Endodermal cell (in vitro differentiated cells): ENCODE measurements at places on chromosomes 1 and 21. TPM values are rescaled to one million over a fixed set of nuclear protein-coding genes. Genes with fewer than 3 reads are reported as not detected.
A peak's percentile ranks its signal among the peaks of the same experiment; 100 is the strongest.

NBPF4 gene
- not detected in 3 replicates for total RNA-seq

KIF14 gene
- total RNA-seq = 13.5 and 14.7 TPM in 2 replicates

SYCP1 gene
- not detected in 3 replicates for total RNA-seq

FBXO2 gene
- total RNA-seq = 12.7 and 14.1 TPM in 2 replicates

C1orf105 gene
- not detected in 3 replicates for total RNA-seq

PANK4 gene
- 36.4 to 49.5 TPM (median 44.5 TPM) in 3 replicates for total RNA-seq

IVL gene
- not detected in 3 replicates for total RNA-seq

DMBX1 gene
- total RNA-seq = 8.3 to 17.7 TPM (median 16.6 TPM) in 3 replicates

GRCh38 chr1:30117685-30118084 lies 605.7 kb downstream of the MATN1 start:
- no peak for DNase-seq

DNA sequence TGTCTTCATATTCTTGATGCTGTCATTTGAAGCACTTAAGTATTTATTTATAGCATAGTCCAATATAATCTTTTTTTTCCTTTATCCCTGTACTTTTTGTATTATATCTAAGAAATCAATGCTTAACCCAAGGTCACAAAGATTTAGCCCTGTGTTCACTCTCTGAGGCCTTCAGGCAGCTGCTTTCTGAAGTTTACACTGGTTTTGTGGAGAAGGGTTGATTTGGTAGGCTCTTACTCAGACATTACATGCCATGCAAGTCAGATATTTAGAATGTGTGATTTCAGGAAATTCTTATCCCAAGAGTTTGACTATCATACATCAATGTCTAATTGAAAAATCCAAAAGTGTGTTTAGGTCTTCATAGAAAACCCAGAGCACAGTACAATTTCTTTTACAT lies 56.3 kb downstream of the PALMD start:
- DNase-seq = no peak

GRCh38 chr1:204873714-204874113 lies 3.1 kb downstream of the NFASC start:
- no peak for DNase-seq

GRCh38 chr21:25569711-25570110 lies 37.6 kb downstream of the MRPL39 start:
- no peak for DNase-seq

DNA sequence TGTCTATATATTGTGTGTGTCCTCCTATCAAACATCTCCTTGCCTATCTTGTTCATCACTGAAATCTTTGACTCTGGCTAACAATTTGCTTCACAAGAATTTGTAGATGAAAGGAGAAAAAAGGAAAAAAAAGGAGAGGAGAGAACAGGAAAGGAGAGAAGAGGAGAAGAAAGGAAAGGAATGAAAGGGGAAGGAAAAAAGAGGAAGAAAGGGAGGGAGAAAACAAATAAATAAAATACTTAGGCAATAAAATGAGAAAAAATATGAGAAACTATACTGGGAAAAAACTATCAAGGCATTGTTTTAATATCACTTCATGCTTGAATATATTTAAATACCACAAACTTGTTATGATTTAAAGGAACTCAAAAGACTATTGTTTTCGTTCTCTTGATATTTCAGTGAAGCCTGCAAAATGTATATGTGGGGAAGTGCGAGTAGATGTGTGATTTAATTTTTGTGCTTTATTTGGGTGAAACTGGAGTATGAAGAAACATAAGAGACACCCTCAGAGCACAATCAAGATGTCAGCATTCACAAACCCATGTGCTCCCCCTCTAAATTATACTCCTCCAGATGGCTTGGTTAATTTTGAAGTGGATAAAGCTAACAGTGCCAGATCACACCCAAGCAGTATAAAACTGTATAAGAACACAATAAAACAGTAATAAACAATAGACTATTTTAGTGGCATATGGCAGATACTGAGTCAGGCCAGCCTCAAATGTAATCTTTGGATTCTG lies 205.7 kb upstream of the SAMSN1 start:
- DNase-seq = no peak

DNA sequence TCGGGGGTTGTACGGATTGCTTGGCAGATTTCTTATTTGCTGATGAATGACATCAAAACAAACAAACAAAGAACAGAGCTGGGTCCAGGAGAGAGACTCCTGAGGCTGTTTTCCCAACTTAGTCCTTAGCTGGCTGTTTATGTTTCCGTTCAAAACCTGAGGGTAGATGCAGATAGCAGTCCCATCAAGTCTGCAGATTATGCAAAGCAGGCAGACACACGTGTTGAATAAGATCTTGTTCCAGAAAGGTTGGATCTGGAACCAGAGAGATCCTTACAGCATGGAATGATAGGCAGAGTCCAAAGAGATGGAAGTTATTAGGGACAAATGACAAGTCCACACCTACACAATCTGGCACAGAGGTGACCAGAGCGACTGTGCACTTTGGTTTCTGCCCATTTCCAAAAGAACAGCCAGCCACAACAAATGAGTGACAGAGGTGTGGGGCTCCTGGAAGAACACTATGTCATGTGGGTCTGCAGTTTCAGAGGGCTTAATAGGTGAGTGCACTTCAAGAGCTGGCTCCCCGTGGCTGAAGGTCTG lies 65.5 kb downstream of the MAN1C1 start:
- DNase-seq = no peak

GRCh38 chr1:73659136-73659535 lies 538.8 kb downstream of the LRRIQ3 start:
- no peak for DNase-seq

DNA sequence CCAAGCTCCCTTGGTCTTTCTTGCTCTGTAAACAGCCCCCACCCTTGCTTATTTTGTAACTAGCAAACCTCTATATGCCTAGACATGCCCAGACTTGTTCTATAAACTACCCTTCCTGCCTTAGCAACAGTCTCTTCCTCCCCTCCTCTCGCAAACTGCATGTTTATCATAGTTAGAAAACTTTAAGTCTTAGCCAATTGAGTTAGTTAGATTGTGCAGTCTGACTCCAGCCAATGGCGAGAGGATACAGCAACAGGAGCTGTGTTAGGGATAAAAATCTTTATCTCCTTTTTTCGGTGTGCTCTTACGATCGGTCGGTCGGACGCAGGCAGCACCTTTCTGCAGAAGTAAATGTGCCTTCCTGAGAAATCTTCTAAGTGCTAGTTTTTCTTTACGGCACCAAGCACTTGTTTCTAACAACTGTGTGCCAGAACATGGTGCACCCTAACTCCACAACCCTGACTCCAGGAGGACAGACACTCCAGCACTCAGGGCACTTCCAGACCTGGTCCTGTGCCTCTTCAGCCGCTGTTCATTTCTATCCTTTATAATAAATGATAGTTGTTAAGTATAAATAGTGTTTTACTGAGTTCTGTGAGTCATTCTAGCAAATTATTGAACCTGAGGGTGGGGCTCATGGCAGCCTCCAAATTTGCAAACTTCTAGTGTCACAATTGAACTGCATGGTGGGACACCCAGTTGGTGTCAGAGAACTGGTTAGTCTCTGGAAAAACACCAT lies 25.7 kb upstream of the GNG4 start:
- DNase-seq = no peak

DNA sequence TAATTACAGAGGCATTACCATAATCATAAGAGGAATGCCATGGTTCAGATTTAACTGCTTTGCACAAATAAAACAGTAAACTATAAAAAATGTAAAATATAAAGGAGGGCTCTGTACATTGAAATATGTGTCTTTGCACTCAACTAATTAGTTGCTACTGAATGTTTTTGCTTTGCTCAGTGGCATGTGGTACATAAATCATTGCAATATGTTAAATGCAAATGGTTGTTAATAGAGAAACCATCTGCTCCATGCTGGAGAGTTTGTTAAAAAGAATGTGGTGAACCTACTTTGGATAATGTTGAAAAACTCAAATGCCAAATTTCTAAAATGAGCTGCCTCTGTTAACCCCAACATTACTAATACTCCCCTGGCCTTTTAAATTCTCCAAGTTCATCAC lies 201.5 kb downstream of the NTNG1 start:
- no peak for DNase-seq

GRCh38 chr1:171641076-171641864 lies 11.2 kb downstream of the MYOC start:
- DNase-seq = peak; percentile 80

- DNase-seq = no peak
These were observed 93.0 kb upstream of the TTC34 start for GRCh38 chr1:2894381-2895041.

DNA sequence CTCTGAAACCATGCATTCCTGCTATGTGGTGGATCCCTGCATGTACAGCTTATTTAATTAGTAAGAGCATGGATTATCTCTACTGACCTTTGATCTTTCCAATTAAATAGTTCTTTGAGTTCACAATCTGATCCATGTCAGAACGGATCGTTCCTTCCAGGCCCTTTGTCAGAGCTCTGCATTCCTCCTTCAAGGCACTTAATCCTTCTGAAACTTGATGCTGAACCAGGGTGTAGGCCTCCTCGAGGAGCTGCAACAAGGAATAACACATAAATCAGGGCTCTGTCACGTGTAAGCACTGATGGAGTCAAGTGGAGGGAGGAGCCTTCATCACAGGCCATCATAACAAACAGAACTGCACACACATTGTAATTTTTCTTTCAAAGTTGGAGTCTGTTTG lies 68.4 kb upstream of the EDEM3 start:
- DNase-seq = no peak

DNA sequence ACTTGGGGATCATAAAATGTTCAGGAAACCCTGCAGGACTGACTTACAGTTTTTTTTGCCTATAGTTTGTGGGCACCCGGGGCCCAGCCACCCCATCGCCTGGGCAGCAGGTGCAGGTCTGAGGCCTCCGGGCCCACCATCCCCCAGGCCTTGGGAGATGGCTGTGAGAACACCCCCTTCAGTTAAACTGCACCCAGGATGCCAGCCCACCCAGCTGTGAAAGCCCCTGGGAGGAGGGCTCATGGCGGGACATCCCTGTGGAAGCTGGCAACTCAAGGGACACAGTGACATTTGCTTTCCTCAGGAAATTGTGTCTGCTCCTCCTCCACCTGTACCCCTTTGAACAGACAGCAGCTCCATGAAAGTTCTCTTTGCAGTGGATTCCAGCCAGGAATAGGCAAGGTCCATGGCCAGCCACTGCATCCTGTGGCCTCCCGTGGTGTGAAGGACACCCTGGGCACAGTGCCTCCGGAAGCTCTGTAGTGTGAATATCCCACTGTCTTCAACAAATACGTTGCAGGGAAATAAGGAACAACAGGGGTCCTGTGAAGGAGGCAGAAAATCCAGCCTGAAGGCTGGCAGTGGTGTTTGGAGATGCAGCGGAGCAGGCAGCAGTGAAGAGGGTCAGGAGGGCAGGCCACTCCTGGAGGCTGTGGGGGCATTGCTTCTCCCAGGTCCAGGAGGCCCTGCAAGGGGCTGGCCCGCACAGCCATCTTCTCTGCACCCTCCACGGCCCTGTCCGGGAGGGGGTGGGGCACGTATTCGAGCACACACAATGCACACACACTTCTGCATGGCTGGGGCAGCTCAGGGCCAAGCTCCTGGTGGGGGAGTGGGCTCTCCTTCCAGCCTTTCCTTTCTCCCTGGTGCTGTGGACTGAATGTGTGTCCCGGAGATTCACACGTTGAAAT lies 2.1 kb upstream of the OBSCN start:
- no peak for DNase-seq

GRCh38 chr1:156796340-156797097 lies 20.1 kb downstream of the SH2D2A start:
- DNase-seq = no peak

DNA sequence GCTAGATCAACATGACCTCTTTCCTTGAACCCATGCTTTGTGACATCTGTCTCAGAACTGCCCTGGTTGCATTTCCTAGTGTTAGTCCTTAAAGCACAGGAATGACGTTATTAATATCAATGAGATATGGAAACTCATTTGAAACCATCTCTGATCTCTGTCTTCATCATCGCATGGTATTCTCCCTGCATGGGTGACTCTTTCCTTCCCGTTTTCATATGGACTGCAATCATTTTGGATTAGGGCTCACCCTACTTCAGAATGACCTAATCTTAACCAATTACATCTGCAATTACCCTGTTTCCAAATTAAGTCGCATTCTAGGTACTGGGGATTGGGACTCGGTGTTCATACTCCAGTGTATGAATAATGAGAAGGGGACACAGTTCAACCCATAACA lies 41.7 kb upstream of the DISC1 start:
- DNase-seq = no peak

GRCh38 chr1:26290122-26290881 lies 10.4 kb downstream of the SH3BGRL3 start:
- peak; percentile 80 for DNase-seq

DNA sequence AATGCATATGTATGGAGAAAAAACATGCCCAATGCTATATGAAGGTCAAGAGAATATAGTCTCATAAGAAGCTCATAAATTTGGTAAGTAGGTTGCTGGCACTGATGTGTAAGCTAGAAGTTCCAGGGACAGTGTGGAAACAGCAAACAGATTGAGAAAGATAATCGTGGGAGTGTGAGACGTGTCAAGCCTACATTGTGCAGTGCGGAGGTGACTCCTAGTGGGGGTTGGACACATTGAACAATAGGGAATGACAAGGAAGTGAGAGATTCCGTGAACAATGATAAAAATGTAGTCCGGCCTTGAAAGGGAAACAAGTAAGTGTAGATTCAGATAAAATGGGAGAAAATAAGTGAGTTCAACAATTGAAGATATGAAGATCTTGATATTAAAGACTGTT lies 788.4 kb upstream of the PRMT6 start:
- no peak for DNase-seq

DNA sequence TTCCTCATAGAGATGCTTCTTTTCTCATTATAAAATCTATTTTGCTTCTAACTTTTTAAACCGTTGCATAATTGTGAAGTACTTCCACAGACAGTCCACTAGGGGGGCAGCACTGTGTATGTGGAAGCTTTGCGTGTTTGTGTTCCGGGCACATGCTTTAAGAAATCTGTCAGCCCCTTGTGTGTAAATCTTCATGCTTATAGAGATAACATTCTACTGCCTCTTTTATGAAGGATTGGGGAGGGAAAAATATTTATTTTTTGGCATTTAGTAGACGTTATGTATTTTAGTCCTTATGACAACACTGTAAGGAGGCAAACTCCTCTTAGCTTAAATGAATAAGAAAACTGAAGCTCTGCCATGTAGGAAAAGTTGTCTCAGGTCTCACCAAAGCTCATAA lies 157.3 kb upstream of the PTGFR start:
- DNase-seq = no peak

- no peak for DNase-seq
These were observed 2164.2 kb downstream of the NCAM2 start for GRCh38 chr21:23162198-23162946.

- peak; percentile 90 for DNase-seq
These were observed 127.2 kb downstream of the IGSF21 start for GRCh38 chr1:18234790-18235242.

GRCh38 chr1:32272557-32273390 lies 19.1 kb upstream of the HDAC1 start:
- DNase-seq = no peak

GRCh38 chr1:177464686-177465085 lies 293.9 kb downstream of the BRINP2 start:
- DNase-seq = no peak

DNA sequence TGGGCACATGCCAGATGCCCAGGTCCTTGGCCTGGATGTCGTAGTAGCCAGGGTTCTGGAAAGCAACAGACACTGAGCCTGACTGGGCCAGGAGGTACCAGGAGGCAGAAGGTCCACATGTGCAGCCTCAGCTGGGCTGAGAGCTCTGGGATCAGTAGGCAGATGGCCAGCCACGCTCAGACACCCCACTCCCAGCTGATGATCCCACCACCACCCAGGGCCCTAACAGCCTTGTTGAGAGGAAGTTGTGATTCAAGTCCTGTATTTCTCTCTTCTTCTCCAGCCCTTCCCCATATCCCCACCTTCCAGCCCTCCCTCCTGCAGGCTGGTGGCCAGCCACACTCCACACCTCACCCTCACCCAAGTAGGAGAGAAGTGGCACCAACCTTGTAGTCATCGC lies 4.0 kb downstream of the ITLN2 start:
- DNase-seq = no peak

- no peak for DNase-seq
These were observed 30.2 kb upstream of the CD101 start for GRCh38 chr1:116971258-116971860.
